GM10248 (cell line): ENCODE measurements at places on chromosomes 6 and 20.
A peak's percentile ranks its signal among the peaks of the same experiment; 100 is the strongest.

- no peak for DNase-seq
These were observed 591.5 kb downstream of the RFPL4B start for GRCh38 chr6:112938650-112939049.

DNA sequence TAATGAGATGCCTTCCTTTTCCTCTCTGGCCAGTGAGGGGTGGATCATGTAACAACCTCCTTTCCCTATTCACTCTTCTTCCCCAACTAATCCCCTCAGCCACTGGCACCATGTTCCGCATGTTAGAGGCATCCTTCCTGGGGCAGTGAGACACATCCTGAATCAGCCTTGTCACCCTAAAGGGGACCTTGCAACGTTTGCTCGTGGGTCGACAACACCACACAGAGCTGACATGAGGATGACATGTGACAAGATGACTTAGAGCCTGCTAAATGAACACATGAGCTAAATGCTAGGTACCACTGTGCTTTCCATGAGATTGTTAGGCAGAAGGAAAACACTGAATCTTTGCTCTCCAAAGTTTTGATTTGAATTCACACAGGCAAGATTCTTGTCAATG is 129.2 kb downstream of the ATXN1 start:
- no peak for DNase-seq

GRCh38 chr6:133241086-133241900 is at the start of gene EYA4:
TSS of gene EYA4 (plus strand) at chr6:133241357. CDS start at chr6:133274781, 33,424 bp downstream.
- peak; percentile 7 for DNase-seq

DNA sequence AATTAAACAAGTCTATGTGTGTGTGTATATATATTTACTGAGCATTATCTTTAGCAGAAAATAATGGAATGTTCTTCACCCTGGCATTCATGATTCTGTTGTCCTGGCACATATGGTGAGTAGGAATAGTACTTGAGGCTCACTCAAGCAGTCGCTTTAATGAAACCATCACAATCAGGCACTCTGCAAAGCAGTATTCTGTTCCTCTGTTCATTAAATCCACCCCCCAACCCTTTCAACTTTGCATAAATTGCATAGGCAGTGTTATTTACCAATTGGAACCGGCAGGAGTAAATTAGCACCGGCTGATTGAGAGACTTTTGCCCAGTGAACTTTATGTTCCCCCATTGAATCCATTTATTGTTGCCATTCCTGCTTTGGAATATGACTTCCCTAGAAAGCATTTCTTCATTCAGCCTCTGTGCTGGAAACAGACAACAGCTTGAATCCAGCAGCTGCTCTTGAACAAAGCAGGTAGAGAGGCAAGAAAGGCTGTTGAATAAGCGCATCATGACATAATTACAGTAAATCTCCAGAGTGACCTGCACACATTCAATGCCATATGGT is 268.0 kb upstream of the RNF217 start:
- no peak for DNase-seq

DNA sequence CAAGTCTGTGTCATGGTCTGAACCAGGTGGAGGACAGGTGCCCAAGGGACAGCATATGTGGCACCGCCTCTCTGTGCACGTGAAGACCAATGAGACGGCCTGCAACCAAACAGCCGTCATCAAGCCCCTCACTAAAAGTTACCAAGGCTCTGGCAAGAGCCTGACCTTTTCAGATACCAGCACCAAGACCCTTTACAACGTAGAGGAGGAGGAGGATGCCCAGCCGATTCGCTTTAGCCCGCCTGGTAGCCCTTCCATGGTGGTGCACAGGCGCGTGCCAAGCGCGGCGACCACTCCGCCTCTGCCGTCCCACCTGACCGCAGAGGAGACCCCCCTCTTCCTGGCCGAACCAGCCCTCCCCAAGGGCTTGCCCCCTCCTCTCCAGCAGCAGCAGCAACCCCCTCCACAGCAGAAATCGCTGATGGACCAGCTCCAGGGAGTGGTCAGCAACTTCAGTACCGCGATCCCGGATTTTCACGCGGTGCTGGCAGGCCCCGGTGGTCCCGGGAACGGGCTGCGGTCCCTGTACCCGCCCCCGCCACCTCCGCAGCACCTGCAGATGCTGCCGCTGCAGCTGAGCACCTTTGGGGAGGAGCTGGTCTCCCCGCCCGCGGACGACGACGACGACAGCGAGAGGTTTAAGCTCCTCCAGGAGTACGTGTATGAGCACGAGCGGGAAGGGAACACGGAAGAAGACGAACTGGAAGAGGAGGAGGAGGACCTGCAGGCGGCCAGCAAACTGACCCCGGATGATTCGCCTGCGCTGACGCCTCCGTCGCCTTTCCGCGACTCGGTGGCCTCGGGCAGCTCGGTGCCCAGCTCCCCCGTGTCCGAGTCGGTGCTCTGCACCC is 109.5 kb upstream of the RAB32 start:
- no peak for DNase-seq

GRCh38 chr6:106508834-106509233 is 120.5 kb downstream of the RTN4IP1 start:
- DNase-seq: no peak

DNA sequence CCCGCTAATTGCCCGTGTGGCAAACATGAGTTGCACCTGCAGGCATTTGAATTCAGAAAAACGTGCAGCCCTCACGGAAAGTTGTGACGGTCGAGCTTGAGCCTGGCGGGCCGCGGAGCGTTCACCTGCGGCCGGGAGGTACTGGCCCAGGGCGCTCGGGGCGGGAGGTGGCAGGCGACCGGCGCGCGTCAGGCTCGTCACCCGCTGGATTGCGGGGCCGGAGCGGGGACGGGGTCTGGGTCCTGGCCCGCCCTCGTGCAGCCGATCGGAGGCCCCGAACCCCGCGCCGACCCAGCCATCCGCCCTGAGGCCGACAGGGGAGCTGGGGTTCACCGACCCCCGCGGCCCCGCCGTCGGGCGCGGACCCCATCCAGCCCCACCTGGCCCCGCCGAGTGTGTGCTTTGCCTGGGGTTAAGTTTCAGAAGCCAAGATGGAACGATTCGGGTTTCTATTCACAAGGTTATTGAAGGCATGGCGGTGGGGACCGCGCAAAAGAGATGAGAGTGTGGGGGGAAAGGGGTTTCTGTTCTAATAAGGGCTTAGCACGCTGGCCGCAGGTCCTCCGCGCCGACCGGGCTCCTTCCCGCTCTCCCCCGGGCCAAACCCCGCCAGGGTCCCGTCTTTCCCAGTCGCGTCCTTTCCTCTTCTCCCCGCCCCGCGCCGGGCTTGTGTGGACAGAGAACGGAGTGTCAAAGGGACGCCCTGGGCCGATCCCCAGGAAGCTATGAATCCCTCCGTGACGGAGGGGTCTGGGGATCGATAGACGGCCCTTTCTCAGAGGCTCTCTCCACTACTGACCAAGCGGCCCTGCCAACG is 1.6 kb upstream of the HEY2 start:
- no peak for DNase-seq

GRCh38 chr20:44067650-44068081 is 119.3 kb downstream of the JPH2 start:
- peak; percentile 8 for DNase-seq

GRCh38 chr6:103858003-103858402 is 1001.7 kb downstream of the HACE1 start:
- no peak for DNase-seq

DNA sequence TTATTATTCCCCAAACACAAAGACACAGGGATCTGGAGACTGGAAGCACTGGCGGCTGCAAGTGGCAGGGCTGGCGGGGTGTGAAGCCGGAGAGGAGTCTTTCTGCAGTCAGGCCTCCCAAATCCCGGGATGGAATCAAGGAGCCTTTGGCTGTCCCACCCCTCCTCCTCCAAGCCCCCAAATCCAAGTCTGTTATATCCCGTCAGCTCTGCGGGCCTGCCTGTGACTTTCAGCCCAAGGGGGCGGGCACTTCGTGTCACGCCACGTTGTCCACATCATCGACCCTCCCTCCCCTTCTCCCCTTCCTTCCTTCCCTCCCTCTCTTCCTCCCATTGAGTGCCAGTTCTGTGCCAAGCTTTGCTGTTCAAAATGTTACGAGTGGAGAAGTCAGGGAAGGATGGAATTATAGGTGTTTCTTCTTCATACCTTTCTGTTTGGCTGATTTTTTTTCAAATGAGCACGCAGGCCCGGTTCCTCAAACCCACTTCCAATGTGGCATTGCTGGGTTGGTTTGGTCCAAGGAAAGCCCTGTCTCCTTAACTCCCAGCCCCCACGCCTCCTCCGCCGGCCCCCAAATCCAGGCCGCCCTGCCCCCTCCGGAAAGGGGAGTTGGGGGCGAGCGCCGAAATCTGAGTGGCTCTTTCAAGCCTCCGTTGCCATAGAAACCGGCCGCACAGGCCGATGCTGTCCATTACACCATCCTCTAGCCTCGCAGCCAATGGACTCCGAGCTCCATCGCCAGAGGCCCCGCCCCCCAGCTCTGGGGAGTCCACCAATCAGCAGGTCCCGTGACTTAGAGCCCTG is 12.7 kb downstream of the ZCCHC3 start:
- peak; percentile 92 for DNase-seq

GRCh38 chr6:145420599-145420998 is 314.7 kb downstream of the EPM2A start:
- DNase-seq: no peak

DNA sequence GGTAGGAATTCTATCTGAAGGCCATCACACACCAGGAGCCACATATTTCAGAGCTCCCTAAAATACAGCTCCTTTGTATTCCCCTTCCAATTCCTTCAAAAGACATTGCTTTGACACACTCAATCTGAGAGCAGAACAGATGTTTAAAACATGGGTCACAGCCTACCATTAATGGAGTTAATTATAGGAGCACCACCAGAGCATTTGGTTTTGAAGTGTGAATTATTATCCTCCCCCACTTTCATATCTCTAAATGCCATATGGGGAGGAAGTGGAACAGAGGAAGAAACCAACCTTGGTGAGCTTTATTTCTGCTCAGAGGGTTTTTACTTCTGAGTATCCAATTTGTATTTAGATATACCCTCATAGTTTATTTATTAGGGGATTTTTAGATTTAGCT is 50.7 kb upstream of the TNFRSF21 start:
- DNase-seq: no peak

DNA sequence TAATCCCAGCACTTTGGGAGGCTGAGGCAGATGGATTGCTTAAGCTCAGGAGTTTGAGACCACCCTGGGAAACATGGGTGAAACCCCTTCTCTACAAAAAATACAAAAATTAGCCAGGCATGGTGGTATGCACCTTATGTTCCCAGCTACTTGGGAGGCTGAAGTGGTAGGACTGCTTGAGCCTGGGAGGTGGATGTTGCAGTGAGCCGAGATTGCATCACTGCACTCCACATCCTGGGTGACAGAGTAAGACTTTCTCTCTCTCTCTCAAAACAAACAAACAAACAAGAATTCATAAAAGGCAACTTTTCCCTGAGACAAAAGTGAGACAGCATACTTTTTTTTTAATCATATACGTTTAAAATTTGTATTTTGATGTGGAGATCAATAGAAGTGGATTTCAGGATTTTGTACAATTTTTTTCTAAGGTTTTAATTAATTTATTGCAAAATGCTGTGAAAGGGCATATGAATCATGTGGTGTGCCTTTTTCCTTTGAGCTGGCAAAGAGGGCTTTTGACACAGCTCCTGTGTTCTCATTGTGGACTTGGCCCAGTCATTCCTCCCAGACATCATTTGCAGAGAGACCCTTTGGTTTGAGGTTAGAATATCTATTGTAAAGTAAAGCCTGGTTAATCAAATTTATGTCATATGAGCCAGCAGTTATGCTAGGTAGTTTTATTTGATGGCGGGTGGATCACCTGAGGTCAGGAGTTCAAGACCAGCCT is 77.1 kb downstream of the TULP4 start:
- no peak for DNase-seq

DNA sequence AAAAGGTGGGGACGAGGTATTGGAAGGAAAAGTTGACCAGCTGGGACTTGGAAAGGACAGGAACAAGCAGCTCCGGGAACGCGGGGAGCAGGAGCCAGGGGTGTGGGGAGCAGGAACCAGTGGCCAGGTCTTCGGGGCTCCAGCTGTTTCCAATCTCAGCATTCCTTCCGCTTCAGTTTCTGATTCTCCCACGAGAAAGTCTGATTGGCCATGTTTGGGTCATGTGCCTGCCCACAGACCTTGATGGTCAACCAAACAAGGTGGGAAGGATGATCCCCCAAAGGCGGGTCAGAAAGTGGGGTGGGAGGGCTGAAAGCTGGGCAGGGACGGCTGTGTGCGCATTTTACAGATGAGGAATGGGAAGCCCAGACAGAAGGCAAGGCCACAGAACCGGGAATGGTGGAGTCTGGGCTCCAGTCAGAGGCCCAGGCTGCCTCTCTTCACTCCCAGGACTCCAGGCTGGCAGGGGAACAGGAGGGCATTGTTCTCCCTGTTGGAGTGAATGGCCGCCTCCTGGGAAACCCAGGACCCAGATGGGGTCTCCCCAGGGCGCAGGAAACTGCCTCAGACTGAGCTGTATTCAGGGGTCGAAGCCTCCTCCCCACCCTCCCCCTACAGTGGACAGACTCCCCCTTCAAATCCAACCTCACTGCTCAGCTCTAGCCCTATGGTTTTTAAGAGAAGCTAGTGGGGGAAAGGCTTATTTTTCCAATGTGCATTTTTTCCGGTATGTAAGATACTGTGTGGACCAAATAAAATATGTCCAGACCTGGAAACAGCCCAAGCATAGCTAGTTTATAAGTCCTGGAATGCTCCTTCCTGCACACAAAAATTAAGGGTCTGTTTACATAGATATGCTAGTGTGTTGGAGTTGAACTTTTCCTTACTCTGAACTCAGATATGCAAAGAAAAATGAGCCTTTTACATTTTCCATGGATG is 12.2 kb upstream of the PTGIS start:
- no peak for DNase-seq

- DNase-seq: no peak
These were observed 447.3 kb downstream of the MAFB start for GRCh38 chr20:40241596-40242343.

DNA sequence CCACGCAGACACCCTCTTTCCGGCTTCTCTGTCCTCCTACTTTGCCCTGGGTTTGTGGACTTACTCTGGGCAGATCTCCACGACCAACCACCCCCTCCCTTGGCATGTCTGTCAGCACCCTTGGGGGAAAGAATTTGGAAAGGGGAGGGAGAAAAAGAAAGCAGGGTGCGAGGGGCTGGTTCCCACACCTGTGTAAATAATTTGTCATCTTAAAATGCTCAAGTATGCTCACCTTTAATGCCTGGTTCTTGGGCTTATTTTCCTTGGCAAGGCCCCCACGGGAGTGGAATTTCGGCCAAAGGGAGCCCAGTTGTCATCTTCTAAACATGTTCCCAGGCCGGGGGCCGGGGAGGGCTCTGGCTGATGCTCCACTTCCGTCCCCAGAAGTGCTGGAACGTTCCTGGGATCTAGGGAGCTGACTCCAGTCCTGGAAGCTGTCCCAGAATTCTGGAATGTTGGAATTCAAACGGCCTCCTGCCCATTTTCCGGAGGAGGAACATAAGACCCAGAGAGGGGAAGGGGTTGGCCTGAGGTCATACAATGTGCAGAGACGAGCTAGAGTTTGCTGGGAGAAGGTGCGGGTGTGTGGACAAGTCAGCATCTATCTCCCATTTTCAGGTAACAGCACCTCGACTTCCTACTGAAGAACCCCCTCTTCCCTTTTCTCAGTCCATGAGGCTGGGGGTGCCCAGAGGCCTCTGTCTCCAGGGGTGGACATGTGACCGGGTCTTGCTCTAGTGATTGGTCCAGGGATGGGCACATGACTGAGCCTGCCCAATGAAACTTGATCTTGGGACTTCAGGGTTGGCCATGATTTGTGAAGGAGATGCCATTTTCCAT is 122.3 kb downstream of the CEBPB start:
- no peak for DNase-seq

- DNase-seq: no peak
These were observed 113.5 kb downstream of the OTOR start for GRCh38 chr20:16861708-16862107.
